ENCODE measurements at places on chromosomes 4 and X.
A peak's percentile ranks its signal among the peaks of the same experiment; 100 is the strongest.

DNA sequence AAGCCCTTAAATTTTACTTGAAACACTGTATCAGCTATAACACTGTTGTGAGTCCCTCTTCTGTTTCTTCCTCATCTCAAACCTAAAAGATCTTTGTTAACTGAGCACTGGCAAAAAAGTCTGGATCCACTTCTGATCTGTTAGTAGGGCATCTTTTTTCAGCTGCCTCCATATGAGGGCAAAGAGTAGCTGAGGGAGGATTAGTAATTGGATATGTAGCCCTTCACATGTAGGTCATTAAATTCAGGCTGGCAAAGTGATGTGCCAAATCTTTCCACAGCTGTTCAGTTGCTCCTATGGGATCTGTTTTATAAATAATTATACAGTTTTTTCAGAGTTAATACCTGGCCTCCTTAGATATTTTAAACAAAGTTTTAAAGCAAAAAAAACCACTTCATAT, 1.1 kb upstream of the TRMT10A start:
- H3K27ac ChIP-seq = no peak overlapping the region
- H3K4me3 ChIP-seq = peak overlapping the region; percentile 93
- H3K27me3 ChIP-seq = peaks cover 28% of the 10 kb centered on the region
- no peak for DNase-seq

DNA sequence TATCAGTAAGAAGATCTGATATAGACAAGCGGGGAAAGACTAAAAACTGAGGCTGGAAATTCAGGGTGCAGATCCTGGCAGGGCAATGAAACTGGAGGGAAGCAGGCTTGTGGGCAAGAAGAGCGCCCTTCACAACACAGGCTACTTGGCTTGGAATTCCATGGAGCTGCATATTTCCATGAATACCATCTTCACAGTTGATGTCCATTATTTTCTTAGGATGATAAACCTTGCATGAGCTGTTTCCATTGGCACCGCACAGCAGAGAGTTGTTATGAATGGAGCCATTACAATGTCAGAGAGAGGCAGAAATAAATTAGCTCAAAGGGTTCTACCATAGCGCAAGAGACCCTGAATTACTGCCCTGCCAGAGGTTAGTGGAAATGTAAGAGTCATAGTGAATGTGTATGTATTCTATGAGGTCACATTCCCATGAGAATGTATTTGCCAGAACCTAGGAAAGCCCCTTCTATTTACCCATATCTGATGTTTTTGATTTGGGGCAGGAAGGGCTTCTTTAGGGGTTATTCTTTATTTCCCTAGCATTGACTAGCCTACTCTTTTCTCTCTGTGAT, 215.6 kb downstream of the PALLD start:
- H3K27me3 ChIP-seq = no peaks in the 10 kb centered on the region
- H3K27ac ChIP-seq = peak overlapping the region; percentile 80
- no peaks in the 10 kb centered on the region for H3K36me3 ChIP-seq
- H3K4me1 ChIP-seq = peaks cover 33% of the 10 kb centered on the region
- no peak for DNase-seq

DNA sequence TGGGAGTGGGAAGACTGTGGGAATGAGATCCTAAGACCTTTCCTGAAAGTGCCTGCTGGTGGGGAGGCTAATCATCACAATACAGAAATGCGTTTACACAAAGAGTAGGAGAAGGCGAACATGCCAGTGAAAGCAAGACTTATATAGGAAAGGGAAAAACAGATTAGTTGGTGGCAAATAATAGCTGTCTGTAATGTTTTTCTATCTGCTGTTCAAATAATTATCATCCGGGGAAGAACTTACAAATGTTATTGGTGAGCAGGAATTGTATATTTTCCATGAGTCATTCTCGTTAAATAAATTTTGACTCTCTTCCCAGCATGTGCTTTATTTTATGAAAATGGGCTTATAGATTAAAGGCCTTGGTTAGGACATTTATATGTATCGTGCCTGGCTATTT, 196.5 kb downstream of the ARHGAP10 start:
- H3K4me1 ChIP-seq = no peaks in the 10 kb centered on the region
- H3K36me3 ChIP-seq = peaks cover 16% of the 10 kb centered on the region
- H3K4me3 ChIP-seq = no peak overlapping the region
- no peaks in the 10 kb centered on the region for H3K27me3 ChIP-seq
- no peak overlapping the region for H3K27ac ChIP-seq

- peaks cover 27% of the 10 kb centered on the region for H3K4me1 ChIP-seq
- no peak for DNase-seq
- H3K36me3 ChIP-seq = peaks cover 1% of the 10 kb centered on the region
Measured at GRCh38 chr4:38949411-38950051, 81.9 kb downstream of the FAM114A1 start.

DNA sequence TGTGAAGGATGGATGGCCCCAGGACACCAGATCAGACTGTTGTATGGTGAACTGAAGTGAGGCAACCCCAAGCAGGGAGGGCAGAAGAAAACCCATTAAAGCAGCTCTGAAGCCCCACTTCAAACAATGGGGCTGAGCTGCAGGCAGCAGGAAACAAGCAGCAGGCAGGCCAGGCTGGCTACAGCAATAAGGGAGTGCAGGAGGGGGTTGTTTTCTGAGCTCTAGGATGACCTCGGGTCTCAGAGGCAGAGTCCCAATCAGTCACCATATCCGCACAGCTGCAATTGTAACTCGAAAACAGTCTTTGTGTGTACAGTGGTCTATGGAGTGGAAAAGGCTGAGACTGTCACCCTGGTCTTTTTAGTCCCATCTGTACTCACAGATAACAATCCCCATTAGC, 90.4 kb downstream of the COL4A6 start:
- no peaks in the 10 kb centered on the region for H3K4me1 ChIP-seq
- no peak overlapping the region for H3K4me3 ChIP-seq
- H3K27ac ChIP-seq = no peak overlapping the region

GRCh38 chrX:15815779-15816437, 25.6 kb downstream of the ZRSR2 start:
- H3K27ac ChIP-seq = no peak overlapping the region
- H3K27me3 ChIP-seq = no peaks in the 10 kb centered on the region
- peak; percentile 34 for DNase-seq
- no peaks in the 10 kb centered on the region for H3K4me1 ChIP-seq
- peaks cover 77% of the 10 kb centered on the region for H3K36me3 ChIP-seq

DNA sequence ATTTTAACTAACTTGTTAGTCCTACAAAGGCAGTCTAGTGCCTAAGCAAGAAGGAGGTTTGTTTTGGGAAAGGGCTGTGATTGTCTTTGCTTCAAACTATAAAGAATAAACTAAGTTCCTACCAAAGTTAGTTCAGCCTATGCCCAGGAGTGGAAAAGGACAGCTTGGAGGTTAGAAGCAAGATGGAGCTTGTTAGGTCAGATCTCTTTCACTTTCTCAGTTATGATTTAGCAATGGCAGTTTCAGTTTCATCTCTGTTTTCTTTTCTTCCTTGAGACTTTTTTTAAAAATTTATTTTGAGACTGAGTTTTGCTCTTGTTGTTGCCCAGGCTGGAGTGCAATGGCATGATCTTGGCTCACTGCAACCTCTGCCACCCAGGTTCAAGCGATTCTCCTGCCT, 82.9 kb upstream of the NLGN4X start:
- no peak for DNase-seq
- H3K4me1 ChIP-seq = no peaks in the 10 kb centered on the region
- H3K27ac ChIP-seq = no peak overlapping the region
- no peaks in the 10 kb centered on the region for H3K27me3 ChIP-seq
- no peaks in the 10 kb centered on the region for H3K36me3 ChIP-seq
- H3K4me3 ChIP-seq = no peak overlapping the region

DNA sequence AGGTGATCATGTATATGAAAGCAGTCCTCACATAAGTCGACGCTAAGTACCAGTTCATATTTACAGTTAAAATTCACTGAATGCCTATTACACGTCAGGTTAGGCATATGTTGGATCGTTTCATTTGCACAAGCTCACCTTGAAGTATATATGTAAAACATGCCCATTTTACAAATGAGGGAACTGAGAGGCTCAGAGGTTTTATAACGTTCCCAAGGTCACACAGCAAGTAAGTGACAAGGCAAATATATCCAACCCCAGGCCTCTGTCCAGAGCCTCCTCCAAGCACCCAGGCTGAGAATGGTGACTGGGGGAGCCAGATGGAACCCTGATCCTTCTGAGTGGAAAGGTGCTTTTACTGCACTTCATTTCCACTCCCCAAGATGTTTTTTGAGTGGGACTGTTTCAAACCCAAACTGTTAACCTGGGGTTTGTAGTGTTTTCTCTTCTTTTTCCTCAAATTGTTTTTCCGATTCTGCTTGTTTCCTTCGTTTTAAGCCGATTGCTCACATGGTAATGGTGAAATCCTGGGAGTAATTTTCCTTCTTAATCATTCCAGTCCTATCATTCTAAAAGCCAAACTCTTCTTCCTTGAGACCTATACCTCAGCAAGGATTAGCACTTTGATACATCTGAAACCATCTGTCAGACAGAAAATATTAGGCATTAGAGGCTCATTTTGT, 791 bp downstream of the SMIM20 start:
- no peaks in the 10 kb centered on the region for H3K36me3 ChIP-seq
- DNase-seq = no peak
- H3K27me3 ChIP-seq = no peaks in the 10 kb centered on the region
- peaks cover 7% of the 10 kb centered on the region for H3K4me1 ChIP-seq
- H3K4me3 ChIP-seq = peak overlapping the region; percentile 98
- H3K27ac ChIP-seq = peak overlapping the region; percentile 98
